ENCODE measurements at places on chromosomes 12 and 14.
A peak's percentile ranks its signal among the peaks of the same experiment; 100 is the strongest.

GRCh38 chr14:65019944-65020566 lies 33.4 kb downstream of the FNTB start:
- peak; percentile 44 for DNase-seq

GRCh38 chr12:76313299-76313698 lies 34.9 kb downstream of the BBS10 start:
- DNase-seq, result no peak

- no peak for DNase-seq
Observed at GRCh38 chr12:60043236-60043635, 447.4 kb downstream of the SLC16A7 start.

- peak; percentile 53 for DNase-seq
Observed at GRCh38 chr14:33184587-33184986, 245.9 kb downstream of the NPAS3 start.

DNA sequence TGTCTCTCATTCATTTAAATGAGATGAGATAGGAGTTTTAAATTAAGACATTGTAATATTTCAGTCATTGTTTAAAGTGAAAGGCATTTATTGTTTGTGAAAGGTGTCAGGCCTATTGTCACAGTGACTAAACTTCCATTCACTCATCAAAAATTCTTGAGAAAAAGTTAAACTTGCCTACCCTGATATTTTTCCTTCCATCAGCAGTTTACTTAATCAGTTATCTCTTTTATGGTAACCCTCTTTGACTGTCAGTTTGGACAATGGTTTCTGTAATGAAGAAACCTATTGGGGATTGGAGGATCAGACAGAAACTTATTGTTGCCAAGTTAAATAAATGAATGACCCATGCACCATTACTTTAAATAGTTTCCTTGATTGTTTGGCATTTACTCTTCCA lies 241.6 kb downstream of the NUBPL start:
- DNase-seq, result no peak

DNA sequence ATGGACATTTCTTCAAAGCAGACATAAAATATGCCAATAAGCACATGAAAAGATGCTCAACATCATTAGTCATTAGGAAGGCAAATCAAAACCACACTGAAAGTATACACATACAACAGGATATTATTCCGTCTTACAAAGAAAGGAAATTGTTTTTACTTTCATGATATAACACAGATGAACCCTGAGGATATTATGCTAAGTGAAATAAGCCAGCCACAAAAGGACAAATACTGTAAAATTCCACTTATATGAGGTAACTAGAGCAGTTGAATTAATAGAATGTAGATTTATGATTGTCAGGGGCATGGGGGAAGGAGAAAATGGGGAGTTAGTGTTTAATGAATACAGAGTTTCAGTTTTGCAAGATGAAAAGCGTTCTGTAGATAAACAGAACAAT lies 4.2 kb downstream of the ACYP1 start:
- peak; percentile 4 for DNase-seq

DNA sequence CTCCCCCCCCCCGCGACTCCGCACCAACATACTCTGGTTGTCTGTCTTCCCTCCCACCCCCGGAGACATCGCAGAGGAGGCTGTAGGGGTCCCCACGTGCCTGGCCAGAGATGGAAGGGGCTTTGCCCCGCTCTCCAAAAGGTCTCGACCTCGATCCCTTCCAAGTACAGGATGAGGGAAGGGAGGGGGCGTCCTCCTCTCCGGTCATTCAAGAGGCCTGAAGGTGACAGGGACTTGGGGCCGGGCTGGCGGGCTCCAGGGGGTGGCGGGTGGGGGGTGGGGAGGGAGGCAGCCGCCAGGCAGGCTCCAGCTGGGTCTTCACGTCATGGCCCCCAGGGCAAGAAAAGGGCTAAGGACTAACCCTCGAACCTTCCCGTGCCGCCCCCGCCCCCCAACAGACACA lies 15.1 kb downstream of the TBX3 start:
- no peak for DNase-seq

GRCh38 chr12:70605976-70606375 lies 31.3 kb downstream of the PTPRB start:
- peak; percentile 25 for DNase-seq

- DNase-seq, result no peak
Observed at GRCh38 chr12:12405882-12406281, 49.0 kb downstream of the BORCS5 start.

- DNase-seq, result no peak
Observed at GRCh38 chr12:45475594-45475993, 253.9 kb upstream of the ARID2 start.

DNA sequence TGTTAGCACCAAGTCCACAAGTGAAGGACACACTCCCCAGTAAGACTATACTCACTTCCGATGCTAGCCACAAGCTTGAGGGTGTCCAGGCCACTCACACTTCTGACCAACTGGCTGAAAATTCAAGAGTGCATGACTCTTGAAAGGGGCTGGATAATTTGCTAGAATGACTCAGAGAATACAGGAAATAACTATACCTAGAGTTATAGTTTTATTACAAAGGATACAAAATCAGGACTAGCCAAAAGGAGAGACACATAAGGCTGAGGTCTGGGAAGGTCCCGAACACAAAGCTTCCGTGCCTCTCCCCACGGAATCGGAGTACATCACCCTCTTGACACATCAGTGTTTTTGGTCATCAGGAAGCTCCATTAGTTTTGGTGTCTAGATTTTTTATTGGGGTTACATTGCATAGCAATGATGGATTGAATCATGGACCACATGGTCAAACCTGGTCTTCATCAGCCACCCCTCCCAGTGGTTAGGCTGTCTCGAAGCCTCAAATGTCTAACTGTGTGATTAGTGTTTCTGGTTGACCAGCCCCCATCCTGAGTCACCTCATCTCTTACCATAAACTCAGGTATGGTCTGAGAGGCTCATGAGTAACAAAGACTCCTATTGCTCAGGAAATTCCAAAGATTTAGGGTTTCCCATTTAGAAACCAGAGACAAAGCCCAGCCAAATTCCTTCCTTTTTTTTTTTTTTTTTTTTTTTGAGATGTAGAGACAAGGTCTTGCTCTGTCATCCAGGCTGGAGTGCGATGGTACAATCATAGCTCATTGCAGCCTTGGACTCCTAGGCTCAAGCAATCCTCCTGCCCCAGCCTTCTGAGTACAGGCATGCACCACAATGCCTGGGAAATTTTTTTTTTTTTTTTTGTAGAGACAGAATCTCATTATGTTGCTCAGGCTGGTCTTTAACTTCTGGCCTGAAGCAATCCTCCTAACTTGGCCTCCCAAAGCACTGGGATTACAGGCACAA lies 472.0 kb upstream of the TBX3 start:
- DNase-seq, result peak; percentile 94

DNA sequence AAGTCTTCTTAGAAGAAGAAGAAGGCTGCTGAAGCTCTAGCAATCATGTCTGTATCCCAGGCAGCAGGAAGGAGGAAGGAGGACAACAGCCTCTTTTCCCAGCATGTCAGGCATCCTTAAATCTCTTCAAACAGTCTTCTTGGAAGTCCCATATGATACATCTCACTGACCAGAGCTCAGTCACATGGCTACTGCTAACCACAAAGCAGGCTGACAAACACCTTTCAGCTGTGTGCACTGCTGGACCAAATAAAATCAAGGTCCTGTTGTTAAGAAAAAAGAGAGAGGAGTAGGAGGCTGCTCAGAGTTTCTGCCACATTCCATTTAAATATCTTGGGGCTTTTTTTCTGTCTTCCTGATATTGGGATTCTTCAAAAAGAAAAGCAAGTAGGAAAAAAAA lies 203.4 kb upstream of the PELI2 start:
- DNase-seq, result no peak

DNA sequence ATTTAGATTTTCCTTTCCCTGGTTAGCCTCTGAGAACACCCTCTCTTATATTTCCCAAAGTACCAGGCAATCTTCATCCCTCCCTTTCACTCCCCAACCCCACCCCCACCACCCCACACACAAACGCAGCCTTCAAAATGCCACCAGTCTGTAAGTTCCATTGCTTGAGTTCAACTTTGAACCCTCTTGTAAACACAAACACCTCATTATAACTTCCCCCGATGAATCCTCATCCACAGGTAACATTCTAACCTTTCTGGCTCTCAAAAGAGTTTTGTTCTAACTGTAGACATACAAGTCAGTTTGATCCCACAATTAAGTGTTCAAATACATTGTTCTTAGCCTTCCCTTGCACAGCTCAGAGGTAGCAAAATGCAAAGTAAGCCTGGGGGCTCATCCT lies 199.4 kb upstream of the FOXN3 start:
- DNase-seq, result no peak

DNA sequence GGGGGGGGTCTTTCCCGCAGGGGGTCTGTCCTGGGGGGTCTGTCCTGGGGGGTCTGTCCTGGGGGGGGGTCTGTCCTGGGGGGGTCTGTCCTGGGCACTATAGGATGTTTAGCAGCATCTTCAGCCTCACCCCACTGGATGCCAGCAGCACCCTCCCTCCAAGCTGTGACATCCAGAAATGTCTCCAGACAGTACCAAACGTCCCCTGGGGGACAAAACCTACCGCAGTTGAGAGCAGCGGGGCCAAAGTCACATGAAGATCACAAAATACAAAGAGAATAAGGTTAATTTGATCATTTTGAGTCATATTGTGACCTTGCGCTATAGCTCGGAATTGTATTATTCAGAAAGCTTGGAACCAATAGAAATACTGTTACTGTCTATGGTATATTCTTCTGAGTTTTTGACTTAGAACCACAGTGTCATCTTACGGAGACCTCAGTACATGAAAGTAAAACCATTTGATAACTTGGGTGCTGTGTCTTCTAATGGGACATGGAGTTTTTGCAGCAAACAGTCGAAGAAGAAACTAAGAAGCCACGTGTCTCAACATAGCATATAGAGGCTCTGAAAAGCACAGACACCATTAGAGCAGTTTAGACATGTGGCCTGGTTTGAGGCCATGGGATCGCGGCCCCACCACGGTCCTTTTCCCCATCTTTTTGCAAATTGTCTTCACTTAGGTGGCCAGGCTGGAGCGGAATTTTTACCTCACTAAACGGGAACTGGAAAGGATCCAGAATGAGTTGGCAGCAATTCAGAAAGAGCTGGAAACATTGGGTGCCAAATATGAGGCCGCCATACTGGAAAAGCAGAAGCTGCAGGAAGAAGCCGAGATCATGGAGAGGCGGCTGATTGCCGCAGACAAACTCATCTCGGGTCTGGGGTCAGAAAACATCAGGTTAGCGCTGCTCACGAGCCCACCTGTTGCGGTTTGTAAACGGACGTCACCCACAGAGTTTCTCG lies 59.9 kb downstream of the CCDC92 start:
- DNase-seq, result no peak

- no peak for DNase-seq
Observed at GRCh38 chr12:19014240-19014639, 115.3 kb upstream of the PLEKHA5 start.

DNA sequence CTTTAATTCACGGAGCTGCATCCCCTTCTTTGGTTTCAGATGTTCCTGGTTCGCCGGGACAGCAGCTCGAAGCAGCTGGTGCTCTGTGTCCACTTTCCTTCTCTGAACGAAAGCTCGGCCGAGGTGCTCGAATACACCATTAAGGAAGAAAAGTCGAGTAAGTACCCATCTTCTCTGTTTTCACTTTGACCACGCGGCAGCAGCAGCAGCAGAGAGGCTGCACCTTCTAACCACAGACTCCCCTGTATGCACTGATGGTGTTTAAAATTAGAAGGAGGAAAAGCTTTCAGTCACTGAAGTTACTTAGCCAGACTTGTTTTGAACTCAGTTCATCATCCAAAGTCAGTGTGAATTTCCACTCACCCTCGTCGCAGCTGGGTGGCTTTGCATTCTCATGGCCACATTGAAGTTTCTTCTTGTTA lies 63.8 kb downstream of the RIN3 start:
- no peak for DNase-seq

- DNase-seq, result no peak
Observed at GRCh38 chr12:4477129-4477528, 31.5 kb upstream of the FGF6 start.

GRCh38 chr12:85237327-85237726 lies 42.7 kb upstream of the ALX1 start:
- DNase-seq, result no peak

DNA sequence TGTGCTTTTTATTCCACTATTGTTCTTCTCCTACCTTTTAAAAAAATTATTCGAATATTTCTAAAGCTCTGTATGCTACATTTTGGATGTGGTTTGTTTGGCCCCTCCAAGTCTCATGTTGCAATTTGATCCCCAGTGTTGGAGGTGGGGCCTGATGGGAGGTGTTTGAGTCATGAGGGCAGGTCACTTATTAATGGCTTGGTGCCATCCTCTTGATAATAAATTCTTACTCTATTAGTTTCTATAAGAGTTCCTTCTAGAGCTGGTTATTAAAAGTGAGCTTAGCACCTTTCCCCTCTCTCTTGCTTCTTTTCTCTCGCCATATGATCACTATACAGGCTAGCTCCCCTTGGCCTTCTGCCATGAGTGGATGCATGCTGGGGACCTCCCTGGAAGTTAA lies 445.6 kb upstream of the PDE3A start:
- DNase-seq, result no peak

- peak; percentile 45 for DNase-seq
Observed at GRCh38 chr14:101412739-101413138, 148.6 kb upstream of the DIO3 start.

DNA sequence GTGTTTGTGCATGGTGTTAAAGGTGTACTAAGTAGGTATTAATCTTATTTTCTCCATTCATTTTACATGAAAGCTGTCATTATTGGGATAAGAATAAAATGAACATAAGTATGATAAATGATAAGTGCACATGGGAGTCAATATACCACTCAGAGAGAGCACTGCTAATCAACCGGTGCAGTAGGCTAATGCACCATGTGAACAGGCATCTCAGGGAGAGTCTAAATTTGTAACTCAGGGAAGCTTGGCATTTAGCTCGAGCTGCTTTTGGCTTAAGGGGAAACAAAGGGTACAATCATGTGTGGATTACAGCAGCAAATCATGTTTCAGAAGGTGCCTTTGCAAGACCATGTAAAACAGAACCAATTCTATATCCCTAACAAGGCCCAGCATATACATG lies 127.4 kb downstream of the MGST1 start:
- DNase-seq, result no peak

DNA sequence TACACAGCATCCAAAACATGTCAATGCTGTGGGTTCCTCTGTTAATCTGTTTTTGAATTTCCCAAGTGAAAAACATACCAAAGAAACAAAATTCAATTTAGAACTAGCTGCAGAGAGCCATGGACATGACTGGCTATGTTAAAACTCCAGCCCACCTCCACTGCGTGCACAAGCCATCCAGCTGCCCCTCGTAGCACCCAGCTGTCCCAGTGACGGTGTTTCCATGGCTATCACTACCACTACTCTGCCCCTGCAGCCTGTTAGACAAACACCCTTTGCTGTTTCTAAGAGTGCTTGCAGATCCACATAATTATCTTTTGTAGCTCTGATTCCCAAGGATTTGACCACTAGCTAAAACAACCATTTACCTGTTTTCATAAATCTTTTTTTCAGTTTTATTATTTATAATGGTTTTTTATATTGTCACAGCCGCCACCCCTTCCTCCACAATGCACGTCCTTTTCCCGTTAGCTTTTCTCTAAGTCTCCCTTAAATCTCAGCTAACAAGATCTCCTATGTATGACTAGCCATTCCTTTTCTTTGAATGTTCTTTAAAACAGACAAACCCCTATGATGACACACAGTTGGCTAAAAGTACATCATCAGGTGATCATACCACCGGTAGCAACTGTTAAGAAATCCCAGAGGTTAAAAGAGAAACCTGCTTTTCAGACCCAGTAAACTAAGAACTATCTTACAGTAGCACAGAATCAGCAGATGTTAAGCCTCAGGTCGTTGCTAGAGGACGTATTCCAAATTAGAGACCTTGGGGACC lies 37.8 kb upstream of the NAA30 start:
- no peak for DNase-seq
